ENCODE measurements at places on chromosomes 3 and 15. TPM values are rescaled to one million over a fixed set of nuclear protein-coding genes. Genes with fewer than 3 reads are reported as not detected.

GRCh38 chr3:73509816-73510215 lies 114.9 kb downstream of the PDZRN3 start:
- DNase-seq, result no peak

- DNase-seq, result no peak
Observed at GRCh38 chr3:149020196-149020838, 29.0 kb downstream of the GYG1 start.

DNA sequence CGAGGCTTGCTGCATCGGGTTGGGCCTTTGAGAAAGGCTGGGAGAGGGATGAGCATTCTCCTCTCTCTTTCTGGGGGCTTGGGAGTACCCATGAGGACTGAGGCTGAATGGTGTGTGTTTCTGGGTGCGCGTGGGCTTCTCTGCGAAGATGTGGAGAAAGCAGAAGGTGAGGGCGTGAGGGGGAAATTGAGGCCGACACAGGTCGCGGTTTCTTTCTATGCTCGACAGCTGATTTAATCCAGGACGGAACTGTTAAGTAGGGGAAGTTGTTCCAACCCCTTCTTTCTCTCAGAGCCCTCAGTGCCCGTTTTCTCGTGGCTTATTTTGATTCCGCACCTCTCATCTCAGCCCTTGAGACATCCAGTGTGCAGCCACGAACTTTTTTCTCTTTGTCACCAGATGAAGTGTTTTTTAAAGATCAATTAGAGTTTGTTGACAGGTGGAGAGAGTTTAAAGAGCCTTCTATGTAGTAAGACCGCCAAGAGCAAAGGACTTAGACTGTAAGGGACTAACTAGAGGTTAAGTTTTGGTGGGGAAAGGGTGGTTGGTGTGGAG lies 711 bp downstream of the STARD9 start:
- no peak for DNase-seq

GRCh38 chr3:160477750-160478149 lies 28.2 kb upstream of the TRIM59 start:
- DNase-seq, result no peak

DNA sequence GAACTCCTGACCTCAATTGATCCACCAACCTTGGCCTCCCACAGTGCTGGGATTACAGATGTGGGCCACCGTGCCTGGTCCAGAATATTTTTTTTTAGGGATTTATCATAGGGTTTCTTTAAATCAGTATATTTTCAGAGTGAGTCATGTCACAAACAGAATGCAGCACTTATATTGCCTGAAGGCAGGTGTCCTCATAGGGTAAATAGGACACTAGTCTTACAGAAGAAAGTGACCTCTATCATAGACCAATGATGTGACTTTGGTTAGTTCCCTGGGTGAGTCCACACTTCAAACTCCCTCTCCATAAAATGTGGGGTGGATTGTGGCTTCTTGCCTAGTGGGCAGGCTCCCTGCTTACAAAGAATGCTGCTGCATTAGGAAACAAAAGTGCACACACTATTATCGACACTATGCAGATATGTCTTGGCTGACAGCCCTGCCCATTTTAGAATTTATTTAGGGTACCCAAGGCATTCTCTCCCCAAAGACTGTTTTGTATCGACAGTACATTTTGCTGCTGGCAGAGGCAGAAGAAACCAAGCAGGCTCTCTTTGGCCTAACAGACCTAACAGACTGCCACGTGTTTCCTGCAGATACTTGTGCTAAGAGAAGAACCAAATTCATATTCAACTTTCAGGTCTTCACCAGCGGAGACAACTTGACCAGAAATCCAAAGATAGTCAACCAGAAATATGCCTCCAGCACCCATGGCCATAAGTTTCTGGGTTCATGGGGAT lies 125.0 kb downstream of the MOBP start:
- no peak for DNase-seq

The SERPINI2 gene
- not detected for total RNA-seq

The ASB14 gene
- total RNA-seq, result not detected

GRCh38 chr3:149363053-149363452 lies 14.4 kb downstream of the TM4SF1 start:
- DNase-seq, result no peak

DNA sequence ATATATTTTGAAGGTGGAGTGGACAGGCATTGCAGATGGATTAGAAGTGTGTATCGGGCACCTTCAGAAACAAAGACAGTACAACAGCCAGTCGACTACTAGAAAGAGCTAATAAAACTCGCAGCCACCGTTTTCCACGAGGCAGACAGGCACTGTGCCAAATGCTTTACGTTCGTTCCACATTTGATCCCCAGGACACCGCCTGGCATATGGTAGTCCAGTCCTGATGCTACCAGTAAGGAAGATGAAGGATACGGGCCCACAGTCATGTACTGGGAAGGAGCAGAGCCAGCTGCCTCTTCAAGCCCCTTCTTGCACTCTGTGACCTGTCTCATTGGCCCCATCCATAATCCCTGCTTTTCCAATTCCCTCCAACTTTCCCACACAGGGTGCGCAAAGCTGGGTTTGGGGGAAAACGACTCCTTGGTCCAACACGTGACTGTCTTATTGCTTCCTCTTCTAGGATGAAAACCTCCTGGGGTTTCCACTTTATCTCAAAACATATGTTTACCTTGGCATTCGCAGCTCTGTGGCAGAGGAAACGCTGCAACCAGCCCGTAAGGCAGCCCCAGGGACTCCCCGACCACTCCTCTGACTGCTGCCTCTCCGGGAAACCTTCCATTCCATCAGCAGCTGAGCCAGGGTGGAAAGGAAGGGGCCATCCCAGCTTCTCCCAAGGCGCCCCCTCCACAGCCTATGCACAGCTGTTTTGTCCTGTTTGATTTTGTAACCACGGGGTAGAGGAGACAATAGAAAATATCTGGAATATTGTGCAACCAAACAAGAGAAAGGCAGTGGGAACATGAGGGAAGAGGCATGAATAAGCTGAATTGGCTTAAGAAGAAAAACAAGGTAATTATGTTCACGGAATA lies 107.4 kb downstream of the ADAMTS17 start:
- no peak for DNase-seq

The SFMBT1 gene
- total RNA-seq, result 29.7 TPM

GRCh38 chr15:36831125-36831903 lies 251.9 kb downstream of the CDIN1 start:
- no peak for DNase-seq

DNA sequence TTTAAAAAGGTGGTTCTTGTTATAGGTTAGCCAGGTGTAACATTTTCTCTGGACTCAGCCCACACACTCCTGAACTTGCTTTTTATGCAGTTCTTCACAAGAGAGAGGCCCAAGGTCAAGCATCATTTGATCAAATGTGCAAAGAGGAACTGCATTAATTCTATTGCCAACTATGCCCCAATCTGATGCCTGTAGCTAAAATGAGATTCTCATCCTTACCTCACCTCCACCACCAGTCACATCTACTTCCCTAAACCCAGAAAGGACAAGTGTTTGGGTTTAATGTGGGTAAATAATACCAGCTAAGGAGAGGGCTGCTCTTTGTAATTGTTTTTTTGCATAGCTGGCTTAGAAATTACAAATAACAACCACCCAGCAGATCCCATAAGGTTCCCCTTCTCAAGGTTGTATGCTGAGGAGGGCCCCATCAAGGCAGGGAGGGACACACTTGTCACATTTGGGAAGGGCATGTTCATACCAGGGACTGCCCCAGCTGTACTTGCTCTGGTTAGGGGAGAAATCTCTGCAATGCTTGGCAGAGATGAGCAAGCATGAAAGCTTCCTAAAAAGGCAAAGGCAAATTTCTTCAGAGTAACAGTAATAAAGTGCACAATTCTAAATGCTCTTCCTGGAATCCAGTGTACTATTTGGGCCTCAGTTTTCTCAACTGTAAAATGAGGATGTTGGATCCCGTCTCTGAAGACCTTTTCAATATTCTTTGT lies 76.2 kb downstream of the TGFBR2 start:
- DNase-seq, result no peak

The TNIK gene
- 36.6 TPM for total RNA-seq

DNA sequence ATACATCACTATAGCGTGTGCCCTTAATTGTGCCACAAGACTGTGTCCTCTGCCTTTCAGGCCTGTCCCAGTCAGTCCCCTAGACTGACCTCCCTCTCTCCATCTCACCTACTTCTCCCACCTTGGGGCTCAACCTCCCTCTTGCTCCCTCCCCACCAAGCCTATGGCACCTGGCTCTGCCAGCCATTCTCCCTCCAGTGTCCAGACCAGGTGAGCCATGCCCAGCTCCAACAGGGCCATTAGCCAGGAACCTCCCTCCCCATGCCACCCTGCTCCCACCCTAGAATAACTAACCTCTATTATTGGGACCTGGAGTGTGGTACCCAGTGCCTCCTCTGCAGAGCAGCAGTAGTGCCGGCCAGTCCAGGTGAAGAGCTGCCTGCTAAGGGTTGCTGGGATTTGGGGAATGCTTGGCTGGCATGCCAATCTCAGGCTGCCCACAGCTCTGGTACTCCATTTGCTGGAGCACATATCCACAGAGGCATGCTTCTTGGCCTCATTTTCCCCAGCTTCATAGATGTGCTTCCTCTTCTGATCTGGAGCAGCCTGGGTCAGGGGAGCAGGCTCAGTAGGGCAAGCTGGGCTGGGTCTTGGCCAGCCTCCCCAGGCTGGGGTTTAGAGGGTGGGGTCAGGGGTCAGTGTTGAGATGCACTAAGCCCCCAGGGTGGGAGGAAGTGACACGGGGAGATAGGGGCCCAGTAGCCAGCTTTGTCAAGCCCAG lies 38.8 kb downstream of the SAXO2 start:
- no peak for DNase-seq

DNA sequence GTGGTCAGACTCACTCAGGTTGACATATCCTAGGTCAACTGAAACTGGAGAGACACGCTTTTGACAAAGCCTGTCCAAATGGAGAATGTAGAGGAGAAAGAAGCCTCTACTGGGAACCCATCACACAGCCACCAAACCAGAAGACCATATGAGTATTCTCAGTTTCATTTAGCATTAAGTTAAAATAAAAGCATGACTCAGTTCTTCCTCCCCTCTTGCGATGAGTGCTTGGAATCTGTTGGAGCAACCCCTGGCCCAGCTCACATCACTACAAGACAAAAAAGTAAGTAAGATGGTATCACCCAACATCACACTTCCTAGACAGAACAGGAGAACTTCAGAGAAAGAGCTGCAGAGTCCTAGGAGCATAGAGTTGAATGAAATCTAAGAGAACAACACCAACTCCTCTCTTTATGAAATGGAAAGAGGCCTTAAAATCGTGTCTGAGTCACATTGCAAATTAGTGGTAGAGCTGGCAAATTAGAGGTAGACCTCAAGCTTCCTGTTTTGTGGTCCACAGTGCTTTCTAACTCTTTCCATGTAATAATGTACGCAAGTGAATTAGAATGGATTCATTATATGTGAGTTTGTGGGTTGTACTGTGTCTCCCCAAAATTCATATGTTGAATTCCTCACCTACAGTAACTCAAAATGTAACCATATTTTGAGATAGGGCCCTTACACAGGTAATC lies 51.2 kb downstream of the FGF12 start:
- DNase-seq, result no peak

DNA sequence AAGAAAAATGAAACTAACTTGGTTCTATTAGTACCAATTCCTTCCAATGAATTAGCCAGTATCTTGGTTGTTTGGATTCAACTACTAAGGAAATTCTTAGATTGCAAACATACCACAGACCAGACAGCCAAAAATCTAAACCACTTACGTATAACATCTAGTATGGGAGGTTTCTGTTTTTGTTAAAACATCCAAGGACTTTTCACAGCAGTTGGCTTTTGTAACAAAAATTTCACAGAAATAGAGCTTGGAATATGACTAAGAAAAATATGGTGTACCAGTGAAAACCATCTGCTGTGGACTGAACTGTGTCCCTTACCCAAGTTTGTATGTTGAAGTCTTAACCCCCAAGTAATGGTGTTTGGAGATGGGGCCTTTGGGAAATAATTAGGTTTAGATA lies 199.2 kb downstream of the OTOL1 start:
- no peak for DNase-seq

- no peak for DNase-seq
Observed at GRCh38 chr3:13077431-13078162, 4.4 kb upstream of the IQSEC1 start.

DNA sequence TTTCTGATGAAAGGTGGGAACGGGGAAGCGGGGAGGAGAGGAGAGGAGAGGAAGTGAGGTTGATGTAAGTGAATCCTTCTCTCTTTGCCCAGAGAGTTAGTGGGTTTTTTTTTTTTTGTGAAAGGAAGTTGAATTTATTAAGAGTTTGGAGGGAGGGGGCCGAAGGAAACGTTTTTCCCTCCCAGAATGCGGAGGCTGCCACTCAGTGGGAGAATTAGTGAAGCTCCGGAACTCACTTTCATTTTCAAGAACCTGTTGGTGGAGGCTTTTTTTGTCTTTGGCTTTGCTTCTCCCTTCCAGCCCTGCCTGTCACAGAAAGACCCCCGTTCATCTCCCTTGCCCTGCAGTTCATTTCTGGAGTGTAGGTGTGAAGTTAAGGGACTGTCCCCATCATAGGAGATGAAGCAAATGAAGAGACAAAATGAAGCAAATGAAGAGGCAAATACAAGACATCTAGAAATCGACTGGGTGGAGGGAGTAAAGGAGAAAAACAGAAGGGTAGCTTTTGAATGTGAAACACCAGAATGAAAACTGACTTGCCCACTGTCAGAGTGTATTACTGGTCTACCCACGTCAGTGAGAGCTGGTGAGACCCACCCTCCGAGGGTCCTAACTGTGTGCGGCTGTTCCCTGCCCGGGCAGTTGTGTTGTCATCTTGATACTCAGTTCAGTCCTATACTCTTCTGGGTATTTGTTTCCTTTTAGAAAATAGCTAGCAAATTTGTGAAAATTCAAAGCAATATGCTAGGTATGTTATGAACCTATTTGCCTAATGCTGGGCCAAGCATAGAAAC lies 91.5 kb downstream of the ITPR1 start:
- peak; percentile 45 for DNase-seq

DNA sequence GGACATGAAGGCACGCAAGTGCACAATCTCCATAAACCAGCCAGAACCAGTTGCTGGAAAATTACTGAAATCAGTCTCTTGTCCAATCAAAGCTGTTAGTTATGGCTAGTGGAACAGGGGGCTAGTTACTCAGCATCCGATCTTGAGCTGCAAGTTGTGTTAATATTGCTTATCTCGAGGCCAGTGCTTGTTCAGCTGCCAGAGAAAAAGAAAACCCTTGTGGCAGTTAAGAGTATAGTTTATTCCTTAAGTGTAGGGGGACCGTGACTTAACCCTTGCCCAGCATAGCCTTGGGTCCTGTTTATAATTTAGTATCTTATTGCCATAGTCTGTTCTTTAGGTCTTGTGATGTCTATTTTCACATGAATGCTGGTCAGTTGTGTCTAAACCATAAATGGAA lies 268.5 kb downstream of the CD47 start:
- no peak for DNase-seq

DNA sequence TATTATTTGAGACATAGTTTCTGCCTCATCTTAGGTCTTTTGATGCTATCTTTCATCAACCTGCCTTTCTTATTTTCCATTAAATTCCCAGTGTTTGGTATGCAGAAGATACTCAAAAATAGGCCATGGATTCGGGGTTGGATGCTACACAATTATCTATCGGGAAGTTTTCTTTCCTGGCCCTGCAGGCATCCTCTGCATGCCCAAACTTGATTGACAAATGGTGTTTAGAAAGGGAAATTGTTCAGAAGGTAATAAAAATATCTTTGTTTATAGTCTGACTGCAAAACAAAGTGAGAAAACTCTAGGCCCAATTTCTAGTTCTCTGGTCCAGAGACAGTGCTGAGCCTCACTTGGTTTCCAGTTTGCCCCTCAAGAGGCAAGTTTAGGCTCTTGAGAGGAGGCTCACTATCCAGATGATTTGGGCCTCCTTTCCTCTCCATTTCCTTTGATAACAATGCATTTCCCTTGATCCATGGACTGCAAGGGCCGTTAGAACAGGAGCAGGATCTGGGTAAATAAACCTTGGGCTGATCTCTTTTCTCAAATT lies 157.1 kb upstream of the DPH6 start:
- no peak for DNase-seq

The TMEM207 gene
- not detected for total RNA-seq

The SNTN gene
- not detected for total RNA-seq

- no peak for DNase-seq
Observed at GRCh38 chr3:152321200-152321954, 52.6 kb downstream of the MBNL1 start.
